Stimulated activated CD4-positive, alpha-beta T cell treated with anti-CD3 and anti-CD28 coated beads, Interleukin-1b, Interleukin-23, amount 100 ng/mL, for 24 hours (primary cell): ENCODE measurements at places on chromosomes 16 and 17.

DNA sequence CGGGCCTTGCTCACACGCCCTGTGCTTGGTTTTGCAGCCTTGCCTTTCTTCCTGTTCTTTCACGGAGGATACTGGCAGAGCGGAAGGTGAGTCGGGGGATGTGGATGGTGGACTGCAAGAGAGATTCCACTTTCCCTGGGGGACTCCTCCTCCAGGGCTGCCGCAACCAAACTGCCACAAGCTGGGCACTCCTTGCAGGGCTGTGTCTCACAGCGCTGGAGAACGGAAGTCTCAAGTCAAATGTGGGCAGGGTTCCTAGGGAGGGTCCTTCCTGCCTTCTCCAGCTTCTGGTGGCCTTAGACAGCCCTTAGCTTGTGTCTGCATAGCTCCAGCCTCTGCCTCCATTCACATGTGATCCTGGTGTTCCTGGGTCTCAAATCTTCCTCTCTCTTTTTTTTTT lies 11.4 kb upstream of the BIRC5 start:
- no peak for DNase-seq

DNA sequence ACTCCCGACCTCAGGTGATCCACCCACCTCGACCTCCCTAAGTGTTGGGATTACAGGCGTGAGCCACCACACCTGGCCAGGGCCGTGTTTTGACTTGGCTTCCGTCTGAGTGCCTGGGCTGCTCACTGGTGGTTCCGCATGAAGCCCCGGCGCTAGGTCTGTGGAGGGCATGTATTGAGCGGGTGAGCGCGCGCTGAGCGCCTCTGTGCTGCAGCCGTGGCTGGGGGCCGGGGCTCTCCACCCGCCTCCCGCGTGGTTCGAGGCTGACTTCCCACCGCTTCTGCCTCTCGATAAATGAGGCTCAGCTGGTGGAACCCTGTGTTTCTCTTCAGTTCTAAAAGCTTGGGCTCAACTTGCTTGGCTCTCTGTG lies 38.9 kb upstream of the ATP2A3 start:
- DNase-seq, result no peak

GRCh38 chr17:4389079-4389478 lies 22.6 kb upstream of the UBE2G1 start:
- no peak for DNase-seq

GRCh38 chr16:17177242-17177958 lies 293.4 kb downstream of the XYLT1 start:
- DNase-seq, result no peak

GRCh38 chr16:51125992-51126391 lies 25.1 kb downstream of the SALL1 start:
- DNase-seq, result no peak

GRCh38 chr16:69724414-69724873 lies 1.9 kb downstream of the NQO1 start:
- DNase-seq, result no peak
